ENCODE measurements at places on chromosomes 11 and 22.

DNA sequence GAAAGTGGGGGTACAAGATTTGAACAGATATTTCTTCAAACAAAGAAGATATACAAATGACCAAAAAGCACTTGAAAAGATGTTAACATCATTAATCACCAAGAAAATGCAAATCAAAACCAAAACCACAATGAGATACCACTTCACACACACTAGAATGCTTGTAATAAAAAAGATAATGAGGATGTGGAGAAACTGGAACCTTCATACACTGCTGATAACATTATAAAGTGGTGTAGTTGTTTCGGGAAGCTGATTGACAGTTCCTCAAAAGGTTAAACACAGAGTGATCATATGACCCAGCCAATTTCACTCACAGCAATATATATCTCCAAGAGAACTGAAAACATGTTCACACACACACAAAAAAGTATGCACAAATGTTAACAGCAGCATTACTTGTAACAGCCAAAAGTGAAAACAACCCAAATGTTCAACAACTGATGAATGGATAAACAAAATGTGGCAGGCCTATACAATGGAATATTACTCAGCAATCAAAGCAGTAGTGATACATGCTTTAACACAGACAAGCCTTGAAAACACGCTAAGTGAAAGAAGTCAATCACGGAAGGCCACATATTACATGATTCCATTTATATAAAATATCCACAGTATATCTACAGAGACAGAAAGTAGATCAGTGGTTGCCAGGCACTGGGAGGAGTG lies 15.1 kb downstream of the PITPNB start:
- DNase-seq = no peak

- no peak for DNase-seq
These were observed 4.1 kb upstream of the OR5J2 start for GRCh38 chr11:56172256-56172830.

- no peak for DNase-seq
These were observed 830.0 kb downstream of the NTM start for GRCh38 chr11:132200353-132200936.

DNA sequence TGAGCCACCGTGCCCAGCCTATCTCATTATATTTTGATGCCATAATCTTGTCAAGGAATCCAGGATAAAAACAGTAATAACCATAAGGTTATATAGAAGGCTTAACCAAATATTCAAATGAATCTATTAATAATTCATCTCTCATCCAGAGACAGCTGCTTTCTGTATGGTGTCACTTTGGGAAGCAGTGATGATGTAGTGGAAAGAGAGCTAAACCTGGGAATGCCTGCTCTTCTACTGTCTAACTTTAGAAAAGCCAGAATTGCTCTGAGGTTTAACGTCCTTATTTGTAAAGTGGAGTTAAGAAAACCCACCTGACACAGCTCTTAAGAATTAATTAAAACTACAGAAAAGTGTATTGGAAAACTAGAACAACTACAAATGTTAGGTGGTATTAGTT lies 29.3 kb upstream of the OR10D3 start:
- DNase-seq = no peak

DNA sequence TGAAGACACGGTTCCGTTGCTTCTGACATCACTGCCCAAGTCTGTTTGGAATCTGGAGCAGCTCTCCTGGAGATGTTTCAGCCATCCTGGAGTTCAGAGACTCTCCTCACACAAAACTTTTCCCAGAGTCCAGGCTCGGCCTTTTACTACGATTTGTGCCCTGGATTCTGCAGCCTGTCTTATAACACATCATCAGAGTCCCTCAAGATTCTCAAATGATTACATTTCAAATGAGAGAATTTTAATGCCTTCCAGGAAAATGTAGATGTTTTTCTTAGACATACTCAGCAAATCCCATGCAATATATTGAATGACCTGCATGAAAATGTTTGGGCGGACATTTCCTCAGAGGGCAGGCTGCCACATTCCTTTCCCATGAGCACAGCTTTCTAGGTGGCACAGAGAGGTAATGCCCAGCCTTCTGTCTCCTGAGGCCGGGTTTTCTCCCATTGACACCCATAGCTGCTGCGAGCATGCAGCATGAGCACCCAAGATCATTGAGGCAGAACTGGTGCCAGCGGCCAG lies 129.1 kb downstream of the SNX19 start:
- DNase-seq = no peak

Measured in neuronal stem cell (in vitro differentiated cells).